ENCODE measurements at places on chromosomes 13 and 19.

- no peak for DNase-seq
Observed at GRCh38 chr19:19752760-19753403, 20.0 kb upstream of the ZNF14 start.

GRCh38 chr19:44344255-44344654 is 12.2 kb downstream of the ZNF112 start:
- no peak for DNase-seq

GRCh38 chr19:55672418-55672817 is 2.6 kb upstream of the EPN1 start:
- DNase-seq: no peak

DNA sequence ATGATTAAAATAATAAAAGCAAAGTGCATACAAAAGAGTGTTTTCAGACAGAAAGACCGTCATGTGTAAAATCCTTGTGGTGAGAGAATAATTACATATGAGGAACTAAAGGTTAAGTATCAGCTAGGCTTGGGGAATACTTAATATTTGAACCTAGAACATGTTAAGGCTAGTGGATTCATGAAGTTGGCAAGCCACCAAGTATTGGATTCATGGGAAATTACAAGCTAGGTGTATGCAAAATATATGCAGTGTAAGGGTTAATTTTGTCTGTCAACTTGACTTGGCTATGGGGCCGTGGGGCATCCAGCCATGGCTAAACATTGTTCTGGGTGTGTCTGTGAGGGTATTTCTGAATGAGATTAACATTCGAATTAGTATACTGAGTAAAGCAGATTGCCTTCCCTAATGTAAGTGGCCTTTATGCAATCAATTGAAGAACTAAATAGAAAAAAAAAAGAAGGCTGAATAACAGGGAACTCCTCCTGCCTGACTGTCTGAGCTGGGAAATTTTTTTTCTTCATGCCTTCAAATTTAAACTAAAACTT is 533.5 kb upstream of the KLF12 start:
- DNase-seq: no peak

DNA sequence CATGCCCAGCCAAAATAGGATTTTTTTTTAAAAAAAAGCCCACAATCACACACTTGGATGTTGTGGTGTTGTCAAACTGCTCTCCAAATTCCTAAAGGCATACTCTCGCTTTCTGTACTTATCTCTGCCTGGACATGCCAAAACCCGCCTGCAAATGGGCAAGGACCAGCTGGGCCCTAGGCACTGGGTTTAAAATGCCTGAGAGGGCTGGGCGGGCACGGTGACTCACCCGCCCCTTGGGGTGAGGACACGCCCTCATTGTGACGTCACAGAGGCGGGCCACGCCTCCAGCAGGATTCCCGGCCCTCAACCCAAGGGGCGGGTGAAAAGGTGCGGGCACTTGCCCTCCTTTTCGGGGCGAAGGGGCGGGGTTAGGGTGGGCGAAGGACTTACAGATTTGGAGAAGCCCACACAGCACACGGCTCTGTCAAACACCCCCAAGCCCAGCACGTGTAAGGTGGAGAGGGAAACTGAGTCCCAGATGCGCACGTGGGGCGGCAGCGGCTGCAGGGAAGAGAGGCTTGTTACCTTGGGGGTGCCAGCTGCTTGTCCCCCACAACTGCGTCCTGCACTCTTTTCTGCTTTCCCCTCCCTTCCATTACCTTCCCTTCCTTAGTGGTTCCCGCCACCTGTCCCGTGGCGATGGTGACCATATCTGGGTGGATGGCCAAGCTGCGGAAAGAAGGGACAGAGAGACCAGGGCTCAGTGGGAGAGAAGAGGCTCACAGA is 6.6 kb downstream of the EML2 start:
- DNase-seq: peak; percentile 27

DNA sequence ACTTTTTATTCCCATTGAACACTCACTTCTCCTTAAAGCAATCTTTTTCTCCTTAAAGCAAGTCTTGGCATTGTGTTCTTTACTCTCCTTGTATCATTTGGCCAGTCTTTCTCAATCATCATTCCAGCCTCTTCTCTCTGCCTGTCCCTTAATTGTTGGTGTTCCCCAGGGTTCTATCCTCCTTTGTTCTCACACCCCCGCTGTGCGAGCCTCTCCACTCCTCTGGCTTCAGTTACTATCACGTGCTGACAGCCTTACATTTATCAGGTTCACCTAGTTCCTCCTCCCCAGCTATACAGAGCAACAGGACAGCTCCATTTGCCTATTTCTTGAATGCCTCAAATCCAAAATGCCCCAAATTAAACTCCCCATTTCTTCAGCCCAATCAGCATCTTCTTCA is 24.6 kb downstream of the CYSLTR2 start:
- DNase-seq: no peak

DNA sequence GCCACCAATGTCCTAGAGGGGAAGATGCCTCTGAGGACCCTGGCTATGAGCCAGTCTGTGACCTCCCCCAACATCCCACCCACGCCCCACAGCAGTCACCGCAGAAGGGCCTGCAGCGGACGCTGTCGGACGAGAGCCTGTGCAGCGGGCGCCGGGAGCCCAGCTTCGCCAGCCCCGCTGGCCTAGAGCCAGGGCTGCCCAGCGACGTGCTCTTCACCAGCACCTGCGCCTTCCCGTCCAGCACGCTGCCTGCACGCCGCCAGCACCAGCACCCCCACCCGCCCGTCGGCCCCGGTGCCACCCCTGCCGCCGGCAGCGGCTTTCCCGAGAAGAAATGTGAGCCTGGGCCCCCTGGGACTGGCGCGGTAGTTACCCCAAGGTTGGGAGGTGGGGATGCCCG is 30.6 kb downstream of the DPF1 start:
- DNase-seq: no peak

- DNase-seq: peak; percentile 13
Observed at GRCh38 chr19:42634409-42635232, 39.9 kb upstream of the CEACAM8 start.

DNA sequence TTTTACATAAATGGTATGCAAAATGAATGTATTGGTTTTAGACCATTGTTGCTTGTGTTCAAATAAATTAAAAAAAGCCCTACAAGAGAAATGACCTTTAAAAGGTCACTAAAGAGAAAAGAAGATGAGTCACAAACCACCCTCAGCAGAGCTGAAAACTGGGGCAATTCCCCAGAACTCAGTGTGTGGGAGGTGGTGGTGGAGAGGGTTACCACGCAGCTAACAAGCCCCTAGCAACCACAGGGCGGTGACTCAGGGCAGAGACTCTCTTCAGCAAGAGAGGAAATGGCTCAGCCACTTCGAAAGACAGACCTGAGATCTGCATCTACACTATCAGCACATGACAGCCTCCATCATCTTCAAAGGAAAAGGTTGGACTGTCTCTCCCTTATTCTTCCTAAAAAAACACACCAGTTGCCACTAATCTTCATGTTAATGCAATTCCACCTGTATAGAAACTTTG is 29.4 kb upstream of the NDFIP2 start:
- peak; percentile 92 for DNase-seq

GRCh38 chr19:49151267-49152118 is 3.7 kb downstream of the HRC start:
- no peak for DNase-seq

DNA sequence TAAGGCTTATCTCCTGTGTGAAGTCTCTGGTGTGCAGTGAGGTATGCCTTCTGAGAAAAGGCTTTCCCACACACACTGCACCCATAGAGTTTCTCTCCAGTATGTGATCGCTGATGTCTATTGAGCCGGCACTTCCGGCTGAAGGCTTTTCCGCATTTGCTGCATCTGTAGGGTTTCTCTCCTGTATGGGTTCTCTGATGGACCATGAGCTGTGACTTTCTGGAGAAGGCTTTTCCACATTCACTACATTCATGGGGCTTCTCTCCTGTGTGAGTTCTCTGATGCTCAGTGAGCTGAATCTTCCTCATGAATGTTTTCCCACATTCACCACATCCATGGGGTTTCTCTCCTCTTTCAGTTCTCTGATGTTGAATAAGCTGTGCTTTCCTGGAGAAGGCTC is 14.7 kb downstream of the ZNF577 start:
- no peak for DNase-seq

DNA sequence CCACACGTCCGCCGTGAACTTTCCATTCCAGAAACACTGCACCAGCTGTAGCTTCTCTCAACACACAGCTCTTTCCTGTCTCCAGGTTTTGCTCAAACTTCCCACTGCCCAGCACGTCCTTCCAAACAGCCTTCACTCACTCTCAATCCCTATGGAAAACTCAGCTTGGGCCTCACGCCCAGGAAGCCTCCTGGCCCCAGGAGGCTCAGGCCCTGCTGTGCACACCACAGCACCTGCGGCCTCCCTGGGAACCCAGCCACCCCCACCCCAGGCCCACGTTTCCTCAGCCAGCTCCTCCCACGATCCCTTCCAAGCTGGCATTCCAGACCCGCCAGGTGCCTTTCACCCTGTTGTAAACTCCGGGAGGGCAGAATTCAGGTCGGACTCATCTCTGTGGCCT is 35.2 kb downstream of the C13orf46 start:
- no peak for DNase-seq

DNA sequence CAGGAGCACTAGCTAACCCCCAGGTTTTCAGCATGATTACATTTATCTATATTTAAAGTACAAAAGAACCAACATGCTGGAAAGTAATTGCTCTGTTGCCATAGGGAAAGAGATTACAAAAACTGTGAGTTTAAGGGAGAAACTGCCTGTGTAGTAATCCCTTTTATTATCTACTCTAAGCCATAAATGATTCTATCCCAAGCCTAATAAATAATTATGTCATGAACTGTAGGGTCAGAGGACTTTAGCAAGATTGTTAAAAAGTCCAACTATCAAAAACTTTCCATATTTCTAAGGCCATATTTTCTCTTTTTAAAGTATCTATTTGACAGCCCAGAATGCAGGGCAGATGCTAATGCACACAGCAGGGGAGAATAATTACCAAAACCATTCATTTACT is 573.8 kb upstream of the MIR17HG start:
- no peak for DNase-seq

DNA sequence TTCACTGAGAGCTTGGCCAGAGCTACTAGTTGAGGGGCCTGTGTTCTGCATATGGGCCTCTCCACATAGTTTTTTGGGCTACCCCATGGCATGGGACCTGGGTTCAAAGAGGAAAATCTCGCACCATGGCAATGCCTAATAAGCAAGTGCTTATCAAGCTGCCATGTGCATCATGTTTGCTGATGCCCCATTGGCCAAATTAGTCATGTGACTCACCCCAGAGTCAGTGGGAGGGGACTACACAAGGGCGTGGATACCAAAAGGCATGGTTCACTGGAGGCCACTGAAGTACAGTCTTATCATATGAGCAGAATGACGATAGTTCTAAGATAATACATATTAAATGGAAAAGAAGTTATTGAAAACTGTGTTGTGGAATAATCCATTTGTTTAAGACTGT is 214.8 kb downstream of the LMO7 start:
- DNase-seq: no peak

- no peak for DNase-seq
Observed at GRCh38 chr13:27461940-27462584, 11.7 kb upstream of the MTIF3 start.

DNA sequence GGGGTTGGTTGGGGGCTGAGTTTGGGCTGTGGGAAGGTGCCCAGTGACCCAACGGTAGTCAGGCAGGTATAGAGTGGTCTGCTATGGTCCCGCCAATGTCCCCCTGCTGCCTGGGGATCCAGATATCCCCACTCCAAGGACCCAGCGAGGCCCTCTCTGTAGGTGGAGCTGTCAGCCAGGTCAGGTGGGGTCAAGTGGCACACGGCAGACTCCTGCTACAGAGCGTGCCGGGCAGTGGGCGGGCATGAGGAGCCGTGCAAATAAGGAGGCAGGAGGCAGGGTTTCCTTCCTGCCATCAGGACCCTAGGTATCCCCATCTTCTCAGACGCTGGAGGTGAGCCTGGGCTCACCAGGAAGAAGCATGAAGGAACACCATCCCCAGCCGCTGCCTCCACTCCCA is 14.9 kb downstream of the EVI5L start:
- DNase-seq: no peak

GRCh38 chr19:15368798-15369593 is 10.6 kb downstream of the AKAP8 start:
- no peak for DNase-seq

- no peak for DNase-seq
Observed at GRCh38 chr13:102267191-102267590, 134.7 kb downstream of the FGF14 start.

DNA sequence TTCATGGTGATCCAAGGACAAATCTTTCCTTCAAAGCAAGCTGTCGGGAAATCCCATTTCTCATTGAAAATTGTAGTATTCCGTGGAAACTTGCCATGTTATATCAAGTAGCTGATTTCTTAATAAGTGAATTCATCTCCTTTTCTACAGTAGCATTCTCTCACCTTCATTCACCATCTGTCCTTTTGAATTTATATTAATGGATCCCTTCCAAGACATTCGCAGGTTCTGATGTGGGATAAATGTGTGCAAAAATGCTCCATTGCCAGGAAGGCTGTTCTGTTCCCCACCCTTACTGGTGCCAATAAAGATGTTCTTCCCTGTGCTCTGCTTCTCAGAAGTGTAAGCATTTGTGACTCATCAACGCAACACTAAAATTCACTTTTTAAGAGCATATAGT is 36.2 kb downstream of the AMER2 start:
- DNase-seq: no peak

DNA sequence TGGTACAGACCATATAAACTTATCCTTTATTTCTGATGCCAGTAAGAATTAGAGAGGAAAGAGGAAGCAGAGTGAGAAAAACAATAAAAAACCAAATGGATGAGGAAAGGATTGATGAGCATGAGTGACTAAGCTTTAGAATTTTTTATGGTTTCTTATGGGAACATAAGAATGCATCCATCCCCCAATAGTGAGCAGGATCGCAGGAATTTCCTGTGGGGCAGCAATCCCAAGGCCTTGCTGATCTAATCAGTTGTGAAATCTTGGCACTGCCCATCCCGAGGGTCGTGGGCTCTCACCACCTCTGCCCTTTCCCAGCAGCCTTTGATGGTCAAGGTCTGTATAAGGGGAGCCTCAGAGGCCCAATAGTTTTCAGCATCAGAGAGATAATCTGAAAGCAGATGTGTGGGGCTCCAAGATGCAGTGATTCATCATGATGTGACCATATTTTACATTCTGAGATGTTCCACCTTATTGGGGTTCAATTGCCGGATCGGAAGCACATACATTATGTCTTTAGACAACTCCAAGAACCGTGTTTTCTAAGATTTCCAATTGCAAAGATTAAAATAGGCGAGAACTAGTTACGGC is 222.1 kb downstream of the DNAJC15 start:
- no peak for DNase-seq

GRCh38 chr19:35265126-35265899 is 3.4 kb upstream of the USF2 start:
- no peak for DNase-seq
